ENCODE measurements at places on chromosomes 3 and 15.

DNA sequence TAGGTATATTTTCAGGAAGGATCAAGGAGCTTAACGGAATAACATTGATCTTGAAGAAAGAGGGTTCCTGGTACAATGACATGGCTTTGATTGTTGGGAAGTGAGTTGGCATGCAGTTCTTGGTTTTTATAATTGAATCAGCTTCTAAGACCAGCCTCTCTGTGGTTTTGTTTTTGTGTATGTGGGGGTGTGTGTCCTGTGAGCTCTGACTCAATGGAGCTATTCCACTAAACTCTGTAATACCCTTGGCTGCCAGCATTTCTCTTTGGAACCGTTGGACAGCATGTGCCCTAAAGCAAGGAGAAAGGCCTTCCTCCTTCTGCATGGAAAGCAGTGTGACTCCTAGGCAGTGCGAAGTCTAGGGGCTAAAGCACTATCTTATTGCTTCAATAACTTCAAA is 124.8 kb downstream of the EDEM1 start:
- DNase-seq: no peak

- no peak for DNase-seq
Measured at GRCh38 chr15:44129911-44130310, 65.2 kb downstream of the FRMD5 start.

DNA sequence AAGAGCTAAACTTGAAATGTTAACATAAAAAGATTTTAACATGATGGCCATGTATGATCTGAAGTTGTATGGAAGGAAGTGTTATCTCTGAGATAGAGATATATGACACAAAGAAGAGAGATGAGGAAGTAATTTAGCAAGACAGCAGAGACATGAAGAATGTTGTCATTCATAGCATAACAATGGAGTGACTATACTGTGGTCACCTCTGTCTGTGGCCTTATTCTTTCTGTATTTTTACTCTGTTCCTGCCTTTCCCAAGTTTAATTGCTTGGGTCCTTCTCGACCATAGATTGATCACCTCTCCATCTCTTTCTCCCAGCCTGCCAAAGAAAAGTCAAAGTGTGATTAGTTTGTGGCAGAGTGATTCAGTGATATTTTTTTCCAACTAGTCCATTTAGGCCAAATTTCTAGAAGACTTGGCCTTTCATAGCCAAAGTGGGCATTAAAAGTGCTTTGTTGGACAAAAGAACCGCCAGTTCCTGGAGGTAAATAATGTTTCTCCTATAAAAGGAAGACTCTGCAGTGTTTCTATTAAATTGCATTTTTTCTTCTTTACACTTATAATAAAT is 711.9 kb downstream of the CADM2 start:
- no peak for DNase-seq

DNA sequence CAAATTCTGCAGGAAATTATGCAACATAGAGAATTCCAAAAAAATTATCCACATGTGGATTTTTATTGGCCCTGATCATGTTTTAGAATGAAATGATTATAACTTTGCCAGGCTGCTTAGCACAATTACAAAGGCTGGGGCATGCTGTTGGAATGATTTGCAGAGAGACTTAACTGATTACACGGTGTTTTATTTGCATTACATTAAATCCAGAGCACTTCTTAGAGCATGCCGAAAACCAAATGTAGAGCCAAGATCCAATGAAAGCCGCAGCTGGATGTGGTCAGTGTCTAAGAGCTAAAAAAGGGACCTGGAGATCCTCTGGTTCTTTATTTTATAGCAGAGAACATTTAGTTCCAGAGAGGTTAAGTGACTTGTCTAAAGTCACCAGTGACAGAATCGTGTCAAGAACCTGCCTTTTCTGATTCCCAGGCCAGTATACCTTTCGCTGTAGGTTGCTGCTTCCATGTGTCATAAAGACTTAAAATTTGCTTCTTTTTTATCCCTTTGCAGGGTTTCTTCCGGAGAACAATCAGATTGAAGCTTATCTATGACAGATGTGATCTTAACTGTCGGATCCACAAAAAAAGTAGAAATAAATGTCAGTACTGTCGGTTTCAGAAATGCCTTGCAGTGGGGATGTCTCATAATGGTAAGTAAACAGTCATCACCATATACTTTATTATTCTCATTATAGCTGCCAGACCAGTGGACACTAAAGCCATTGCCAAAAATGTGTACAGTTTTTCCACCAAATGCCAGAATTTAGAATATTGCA is 92.0 kb upstream of the TSEN2 start:
- DNase-seq: no peak

All from stimulated activated CD8-positive, alpha-beta memory T cell treated with anti-CD3 and anti-CD28 coated beads, Interleukin-4, amount 100 ng/mL, for 24 hours (primary cell).